Cardiac fibroblast (primary cell): ENCODE measurements at places on chromosomes 6 and 20.

DNA sequence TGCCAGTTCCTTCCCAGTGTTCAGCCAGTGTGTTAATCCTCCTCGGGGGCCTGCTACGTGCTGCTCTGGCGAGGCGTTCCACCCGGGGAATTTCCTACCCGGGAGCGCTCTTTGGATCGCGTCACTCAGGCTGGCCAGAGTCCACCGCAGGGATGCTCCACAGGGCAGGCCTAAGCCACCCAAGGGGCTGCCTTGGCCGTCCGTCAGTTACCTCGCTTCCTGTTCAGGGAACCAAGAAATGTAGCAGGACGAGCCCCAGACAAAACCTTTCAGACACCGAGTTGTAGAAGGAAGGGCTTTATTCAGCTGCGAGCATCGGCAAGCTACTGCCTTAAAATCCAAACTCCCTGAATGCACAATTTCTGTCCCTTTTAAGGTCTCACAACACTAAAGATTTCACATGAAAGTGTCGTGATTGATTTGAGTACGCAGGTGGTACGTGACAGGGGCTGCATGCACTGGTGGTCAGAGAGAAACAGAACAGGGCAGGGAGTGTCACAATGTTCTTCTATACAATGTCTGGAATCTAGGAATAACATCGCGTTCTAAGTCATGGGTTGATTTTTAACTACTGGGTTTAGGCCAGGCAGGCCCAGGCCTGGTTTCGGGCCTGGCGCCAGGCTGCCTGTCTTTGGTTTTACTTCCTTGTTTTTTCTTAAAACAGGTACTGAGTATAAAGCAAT is 15.7 kb upstream of the POU5F1 start:
- DNase-seq = peak; percentile 81

- DNase-seq = no peak
These were observed 333.8 kb downstream of the TFAP2A start for GRCh38 chr6:10081075-10081474.

GRCh38 chr20:33296206-33296605 is 13.2 kb downstream of the BPIFB1 start:
- DNase-seq = peak; percentile 70

DNA sequence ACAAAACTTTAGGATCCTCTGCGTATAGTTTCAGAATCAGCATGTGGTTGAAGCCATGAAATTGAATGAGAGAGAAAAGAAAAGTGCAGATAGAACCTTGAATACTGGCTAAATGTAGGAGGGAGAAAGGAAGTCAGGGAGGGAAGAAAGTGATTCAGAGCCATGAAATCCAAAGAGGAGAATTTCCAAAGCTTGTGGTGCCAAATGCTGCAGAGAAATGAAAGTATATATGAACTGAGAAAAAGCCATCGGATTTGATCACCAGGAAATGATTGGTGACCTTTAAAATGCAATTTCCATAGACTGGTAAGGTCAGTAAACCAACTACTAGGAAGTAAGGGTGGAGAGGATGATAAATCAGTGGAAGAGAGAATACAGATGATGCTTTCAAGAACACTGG is 142.3 kb downstream of the TFAP2A start:
- no peak for DNase-seq

DNA sequence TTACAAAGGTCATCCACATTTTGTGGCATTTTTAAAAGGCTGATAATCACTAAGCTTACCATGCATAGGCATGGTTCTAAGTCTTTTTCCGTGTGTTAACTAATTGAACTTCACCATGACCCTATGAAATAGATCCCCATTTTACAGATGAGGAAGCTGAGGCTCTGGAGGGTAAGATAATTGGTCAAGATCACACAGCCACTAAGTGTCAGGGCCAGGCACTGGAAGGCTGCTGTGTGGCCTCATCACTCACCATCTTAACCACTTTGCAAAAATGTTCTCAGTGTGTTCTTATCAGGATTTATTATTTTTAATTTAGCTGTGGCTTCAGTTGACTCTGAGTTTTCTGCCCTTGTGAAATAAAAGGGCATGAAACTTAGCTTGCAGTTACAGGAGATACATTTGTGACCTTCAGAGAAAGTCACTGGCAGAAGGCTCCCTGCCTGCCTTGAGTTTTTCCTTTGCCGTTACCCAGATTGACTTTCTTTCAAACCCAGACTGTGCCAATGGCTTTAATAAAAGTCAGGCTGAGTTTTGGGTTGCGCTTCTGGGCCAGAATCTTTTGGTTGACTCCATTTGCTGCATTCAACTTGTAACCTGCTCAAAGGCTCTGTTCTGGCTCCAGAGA is 82.0 kb downstream of the EZR start:
- DNase-seq = no peak

- no peak for DNase-seq
These were observed 16.6 kb upstream of the CCND3 start for GRCh38 chr6:41958022-41958856.

DNA sequence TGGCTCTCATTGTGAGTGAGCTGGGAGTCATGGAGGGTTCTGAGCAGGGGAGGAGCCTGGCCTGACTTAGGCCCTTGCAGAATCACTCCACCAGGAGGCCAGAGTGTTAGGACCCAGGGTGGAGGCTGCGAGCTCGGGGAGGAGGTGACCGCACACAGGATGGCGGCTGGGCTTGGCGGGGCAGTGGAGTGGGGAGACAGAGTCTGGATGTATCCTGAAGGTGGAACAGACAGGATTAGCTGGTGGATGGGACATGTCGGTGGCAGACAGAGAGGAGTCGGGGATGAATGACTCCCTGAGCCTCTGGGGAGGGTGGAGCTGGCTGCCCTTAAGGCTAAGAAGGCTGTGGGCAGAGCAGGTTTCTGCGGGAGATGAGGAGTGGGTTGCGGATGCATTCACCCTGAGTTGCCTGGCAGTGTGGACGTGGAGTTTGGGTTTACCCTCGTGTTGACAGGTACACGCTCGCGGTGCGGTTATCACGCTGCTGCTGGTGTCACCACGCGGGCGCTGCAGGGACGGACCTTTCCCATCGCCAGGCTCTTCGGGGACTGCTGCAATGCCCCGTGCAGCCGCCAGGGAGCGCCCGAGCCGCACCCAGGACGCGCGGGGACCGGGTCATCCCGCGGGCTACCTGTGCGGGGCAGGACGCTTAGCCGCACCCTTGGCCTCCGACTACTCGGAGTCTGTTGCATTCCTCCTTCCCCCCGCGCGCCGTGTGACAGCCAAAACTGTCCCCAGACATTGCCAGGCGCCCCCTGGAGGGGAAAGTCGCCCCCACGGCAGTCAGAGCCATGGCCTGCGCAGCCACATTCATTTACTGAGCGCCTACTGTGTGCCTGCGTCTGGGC is 43.0 kb upstream of the PTGIS start:
- peak; percentile 64 for DNase-seq

- no peak for DNase-seq
These were observed 124.9 kb downstream of the LAMA2 start for GRCh38 chr6:129007701-129008373.
